Sciatic nerve (tissue), 2 donors: ENCODE measurements at places on chromosomes 7 and 10.

DNA sequence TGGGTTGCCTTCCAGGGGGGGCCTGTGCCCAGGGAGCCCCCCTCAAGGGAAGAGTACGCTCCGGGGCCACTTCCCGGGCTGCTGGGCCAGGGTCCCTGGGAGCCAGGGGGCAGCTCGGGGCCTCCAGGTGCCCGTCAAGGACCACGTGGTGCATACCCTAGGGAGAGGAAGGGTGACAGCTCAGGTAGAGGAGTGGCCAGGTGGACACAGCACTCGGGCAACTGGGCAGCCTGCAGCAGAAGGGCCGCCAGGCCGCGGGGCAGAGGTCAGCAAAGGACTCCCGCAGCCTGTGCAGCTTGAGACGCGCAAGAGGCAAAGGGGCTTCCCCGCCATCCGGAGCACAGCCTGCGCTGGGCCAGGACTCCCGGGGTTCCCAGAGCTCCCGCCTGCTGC, 26.4 kb downstream of the AP5Z1 start:
- no peak for DNase-seq

GRCh38 chr7:23267357-23267756, 20.8 kb downstream of the GPNMB start:
- no peak for DNase-seq

GRCh38 chr10:75765789-75766096, 334.3 kb downstream of the LRMDA start:
- no peak for DNase-seq

DNA sequence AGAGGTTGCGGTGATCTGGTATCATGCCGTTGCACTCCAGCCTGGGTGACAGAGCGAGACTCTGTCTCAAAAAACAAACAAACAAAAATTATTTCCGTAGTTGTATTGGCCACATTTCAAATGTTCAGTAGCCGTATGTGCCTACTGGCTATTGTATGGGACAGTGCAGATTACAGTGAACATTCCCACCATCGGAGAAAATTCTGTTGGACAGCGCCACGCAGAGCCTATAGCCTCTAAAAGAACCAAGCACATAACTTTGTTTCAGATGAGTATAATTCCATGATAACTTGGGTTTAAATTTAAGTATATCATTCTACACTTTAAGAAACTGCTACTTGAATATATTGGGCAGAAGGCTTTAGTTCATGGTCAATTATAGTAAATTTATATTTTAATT, 5.4 kb downstream of the TMEM178B start:
- no peak for DNase-seq

DNA sequence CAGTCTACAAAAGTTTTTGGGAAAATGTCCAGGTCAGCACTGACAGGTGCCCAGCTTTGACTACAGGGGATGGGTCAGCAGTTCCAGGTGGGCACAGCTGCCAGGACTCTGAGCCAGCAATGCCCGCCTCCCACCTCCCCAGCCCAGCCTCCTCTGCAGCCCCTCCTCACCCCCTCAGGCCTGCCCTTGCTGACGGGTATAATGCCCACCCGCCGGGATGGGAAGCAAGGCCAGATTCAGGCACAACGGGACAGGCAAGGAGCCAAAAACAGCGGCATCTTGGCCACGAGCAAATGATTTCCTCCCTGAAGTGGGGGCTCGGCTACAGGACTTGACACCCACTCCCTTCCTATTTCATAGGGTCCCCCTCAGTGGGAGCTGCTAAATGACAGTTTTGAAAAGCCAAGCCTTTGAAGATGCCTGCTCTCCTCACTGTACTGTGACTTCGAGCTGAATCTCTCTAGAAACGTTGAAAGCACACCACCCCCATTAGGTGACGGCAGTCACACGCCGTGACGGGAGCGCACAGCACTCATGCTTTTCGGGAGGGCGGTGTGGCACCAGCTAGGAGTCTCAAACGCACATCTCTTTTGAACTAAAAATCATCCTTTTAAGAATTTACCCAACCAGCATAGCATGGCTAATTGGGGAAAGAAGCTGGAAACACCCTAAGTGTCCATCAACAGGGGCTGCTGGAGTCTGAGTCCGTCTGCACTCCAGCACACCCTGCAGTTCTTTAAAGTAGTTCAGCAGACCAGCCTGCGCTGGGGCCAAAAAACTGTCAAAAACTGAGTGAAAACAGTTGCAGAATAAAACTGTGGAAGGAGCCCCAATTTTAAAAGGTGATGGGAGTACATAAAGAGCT, 29.6 kb downstream of the MAD1L1 start:
- peak; percentile 57 for DNase-seq

- no peak for DNase-seq
Observed at GRCh38 chr7:34165466-34165865, 260.1 kb downstream of the BMPER start.

DNA sequence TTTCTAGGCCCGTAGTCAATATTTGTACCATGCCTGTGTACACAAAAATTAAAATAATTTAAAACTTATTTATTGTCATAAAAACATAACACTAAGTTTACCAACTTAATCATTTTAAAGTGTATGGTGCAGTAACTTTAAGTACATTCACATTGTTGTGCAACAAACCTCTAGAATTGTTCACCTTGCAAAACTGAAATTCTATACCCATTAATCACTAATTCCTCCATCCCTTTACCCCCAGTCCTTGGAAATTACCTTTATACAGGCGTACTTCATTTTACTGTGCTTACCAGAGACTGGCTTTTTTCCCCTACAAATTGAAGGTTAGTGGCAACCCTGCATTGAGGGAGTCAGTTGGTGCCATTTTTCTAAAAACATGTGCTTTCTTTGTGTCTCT, 6.3 kb upstream of the DYNC1I1 start:
- no peak for DNase-seq

GRCh38 chr7:47553309-47553708, 28.6 kb downstream of the TNS3 start:
- no peak for DNase-seq

GRCh38 chr7:22864855-22865601, 42.4 kb upstream of the TOMM7 start:
- no peak for DNase-seq

DNA sequence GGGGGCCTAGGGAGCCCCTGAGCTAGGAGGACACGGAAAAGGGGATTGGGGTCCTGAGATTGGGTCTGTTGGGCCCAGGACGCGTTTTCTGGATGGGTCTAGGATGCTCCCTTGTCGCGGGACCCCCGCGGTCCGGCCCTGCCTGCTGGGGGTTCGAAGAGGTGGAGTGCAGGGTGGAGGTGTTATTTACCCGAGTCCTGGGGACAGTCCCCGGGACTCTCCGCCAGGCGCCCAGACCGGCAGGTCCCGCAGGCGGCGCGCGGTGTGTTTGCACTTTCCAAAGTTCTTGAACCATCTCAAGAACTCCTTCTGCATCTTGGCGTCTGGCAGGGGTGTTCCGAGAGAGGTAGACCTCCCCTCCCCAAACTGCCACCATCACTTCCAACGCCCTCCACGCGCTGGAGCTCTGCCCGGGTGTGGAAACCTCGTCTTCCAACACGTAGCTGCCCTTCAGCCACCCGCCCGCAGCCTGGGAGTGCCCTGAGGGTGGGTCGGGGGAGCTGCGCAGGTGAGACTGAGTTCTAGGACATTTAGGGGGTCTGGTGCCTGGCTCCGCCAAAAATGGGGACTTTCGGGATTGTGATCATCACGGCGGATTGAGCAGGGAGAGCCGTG, 569 bp downstream of the CAV1 start:
- DNase-seq: peak; percentile 68
